ENCODE measurements at places on chromosomes 3 and 15. TPM values are rescaled to one million over a fixed set of nuclear protein-coding genes. Genes with fewer than 3 reads are reported as not detected.

DNA sequence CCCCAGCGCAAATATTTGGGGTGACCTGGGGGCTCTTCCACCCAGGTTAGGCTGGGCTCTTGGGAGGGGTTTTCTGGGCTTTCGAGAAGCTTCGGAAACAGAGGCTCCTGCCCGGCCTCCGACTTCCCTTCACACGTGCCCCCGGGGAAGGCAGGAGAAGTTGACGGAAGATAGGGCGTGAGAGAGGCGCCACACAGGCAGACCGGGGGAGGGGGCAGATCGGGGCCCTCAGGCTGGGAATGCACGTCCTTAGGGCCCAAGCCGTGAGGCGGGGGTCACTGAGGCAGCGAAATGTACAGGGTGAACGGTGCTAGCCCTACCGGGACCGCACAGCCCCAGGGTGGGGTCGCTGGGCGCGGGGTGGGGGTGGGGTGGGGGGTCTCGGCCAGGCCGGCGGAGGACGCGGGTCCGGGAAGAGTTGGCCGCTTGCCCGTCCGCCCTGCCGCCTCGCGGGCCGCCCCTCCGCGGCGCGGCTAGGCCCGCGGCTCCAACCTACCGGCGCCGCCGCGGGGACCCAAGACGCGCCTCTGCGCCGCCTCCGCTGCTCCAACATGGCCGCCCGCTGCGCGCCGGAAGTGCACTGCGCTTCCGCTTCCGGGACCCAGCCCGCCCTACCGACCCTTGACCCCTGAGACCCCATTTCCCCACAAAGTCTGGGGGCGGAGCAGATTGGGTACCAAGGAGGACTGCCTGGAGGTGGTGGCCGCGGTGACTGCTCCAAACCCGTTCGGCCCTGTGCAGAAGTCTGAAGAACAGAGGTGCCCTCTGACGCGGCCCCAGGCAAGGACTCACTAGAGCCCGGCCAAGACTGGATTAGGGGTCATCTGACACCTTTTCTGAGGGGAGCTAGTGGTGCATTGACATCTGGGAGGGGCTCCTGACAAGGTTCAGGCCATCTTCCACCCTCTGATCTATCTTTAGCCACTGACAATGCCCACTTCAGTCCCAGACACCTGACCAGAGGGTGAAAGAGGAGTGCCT is at the start of gene CCDC71:
CCDC71 (minus strand) TSS at position 561 of the 981 bp plus-strand sequence. CDS start 2,123 bp downstream, outside the sequence.
- peak; percentile 50 for DNase-seq

DNA sequence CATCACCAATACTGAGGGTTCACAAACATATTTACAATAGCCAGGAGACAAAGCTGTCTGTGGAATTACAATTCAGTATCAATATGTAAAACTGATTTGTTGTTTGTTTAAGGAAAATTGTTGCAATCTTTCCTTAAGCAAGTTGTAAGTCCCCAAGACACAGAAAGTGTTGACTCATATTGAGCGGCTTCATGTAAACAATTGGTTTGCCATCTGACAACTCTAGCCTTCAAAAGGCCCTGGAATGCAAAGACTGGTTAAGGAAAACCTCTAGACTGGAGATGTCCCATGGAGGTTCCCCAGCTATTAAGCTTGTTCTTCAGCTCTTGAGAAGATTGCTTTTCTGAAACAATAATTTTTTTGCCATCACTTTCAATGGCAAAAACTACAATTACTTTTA is 283.7 kb upstream of the PROK2 start:
- no peak for DNase-seq

- no peak for DNase-seq
Observed at GRCh38 chr15:43514241-43515057, 3.0 kb upstream of the MAP1A start.

GRCh38 chr3:187207624-187208023 is 10.3 kb downstream of the RTP1 start:
- DNase-seq: no peak

GRCh38 chr3:32405155-32405554 is 13.5 kb downstream of the CMTM7 start:
- no peak for DNase-seq

DNA sequence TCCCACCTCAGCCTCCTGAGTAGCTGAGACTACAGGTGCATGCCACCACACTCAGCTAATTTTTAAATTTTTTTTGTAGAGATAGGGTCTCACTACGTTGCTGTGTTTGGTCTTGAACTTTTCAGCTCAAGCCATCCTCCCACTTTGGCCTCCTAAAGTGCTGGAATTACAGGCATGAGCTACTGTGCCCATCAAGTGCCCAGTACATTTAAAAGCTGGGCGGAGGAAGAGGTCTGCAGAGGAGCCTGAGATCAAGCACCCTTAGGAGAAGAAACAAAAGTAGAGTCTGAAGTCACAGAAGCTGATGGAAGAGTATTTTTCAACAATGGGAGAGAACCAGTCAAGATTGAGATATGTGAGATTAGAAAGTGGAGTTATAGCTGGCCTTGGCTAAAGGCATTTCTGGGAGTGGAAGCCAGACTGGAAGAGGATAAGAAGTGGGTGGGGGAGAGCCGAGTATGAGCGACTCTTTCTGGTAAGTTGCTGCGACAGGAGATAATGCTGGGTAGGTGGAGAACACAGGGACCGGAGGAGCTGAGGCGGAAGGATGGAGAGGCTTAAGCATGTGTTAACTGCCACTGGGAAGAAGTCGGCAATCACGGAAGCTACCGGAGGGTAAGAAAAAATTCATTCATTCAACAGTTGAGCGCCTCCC is 782 bp upstream of the IREB2 start:
- no peak for DNase-seq

GRCh38 chr15:77855871-77856270 is 221.6 kb downstream of the TBC1D2B start:
- DNase-seq: no peak

- no peak for DNase-seq
Observed at GRCh38 chr3:157785102-157785826, 282.0 kb upstream of the VEPH1 start.

- DNase-seq: no peak
Observed at GRCh38 chr3:27174530-27174929, 194.7 kb downstream of the NEK10 start.

GRCh38 chr3:72258361-72259141 is 473.6 kb upstream of the PROK2 start:
- peak; percentile 70 for DNase-seq

GRCh38 chr3:176088962-176089383 is 1108.3 kb downstream of the TBL1XR1 start:
- no peak for DNase-seq

DNA sequence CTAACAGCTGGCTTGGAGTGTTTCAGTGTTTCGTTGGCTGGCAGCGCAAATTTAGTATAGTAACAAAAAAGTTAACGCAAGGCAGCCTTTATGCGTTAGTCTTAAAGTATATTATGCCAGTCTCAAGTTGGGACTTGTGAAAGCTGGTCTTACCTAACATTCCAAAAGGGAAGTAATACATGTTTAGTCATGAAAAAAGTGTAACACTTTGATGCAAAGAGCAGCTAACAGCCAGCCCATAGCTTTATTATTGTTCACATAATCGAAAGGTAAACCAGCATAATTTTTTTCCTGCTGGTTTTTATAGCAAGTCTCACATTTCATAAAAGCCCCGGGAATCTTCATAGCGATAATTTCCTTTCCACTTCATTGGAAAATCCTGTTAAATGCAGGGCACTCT is 2.4 kb upstream of the GPR87 start:
- DNase-seq: no peak

- DNase-seq: no peak
Observed at GRCh38 chr3:14461748-14462324, 59.4 kb downstream of the SLC6A6 start.

Gene CADM2
- total RNA-seq: 6.9 TPM

Gene GNAT1
- not detected for total RNA-seq

Gene MORC1
- total RNA-seq: not detected

Gene LRRIQ4
- not detected for total RNA-seq
